HepG2 (cell line): ENCODE measurements at places on chromosomes 3 and 15. TPM values are rescaled to one million over a fixed set of nuclear protein-coding genes. Genes with fewer than 3 reads are reported as not detected.

DNA sequence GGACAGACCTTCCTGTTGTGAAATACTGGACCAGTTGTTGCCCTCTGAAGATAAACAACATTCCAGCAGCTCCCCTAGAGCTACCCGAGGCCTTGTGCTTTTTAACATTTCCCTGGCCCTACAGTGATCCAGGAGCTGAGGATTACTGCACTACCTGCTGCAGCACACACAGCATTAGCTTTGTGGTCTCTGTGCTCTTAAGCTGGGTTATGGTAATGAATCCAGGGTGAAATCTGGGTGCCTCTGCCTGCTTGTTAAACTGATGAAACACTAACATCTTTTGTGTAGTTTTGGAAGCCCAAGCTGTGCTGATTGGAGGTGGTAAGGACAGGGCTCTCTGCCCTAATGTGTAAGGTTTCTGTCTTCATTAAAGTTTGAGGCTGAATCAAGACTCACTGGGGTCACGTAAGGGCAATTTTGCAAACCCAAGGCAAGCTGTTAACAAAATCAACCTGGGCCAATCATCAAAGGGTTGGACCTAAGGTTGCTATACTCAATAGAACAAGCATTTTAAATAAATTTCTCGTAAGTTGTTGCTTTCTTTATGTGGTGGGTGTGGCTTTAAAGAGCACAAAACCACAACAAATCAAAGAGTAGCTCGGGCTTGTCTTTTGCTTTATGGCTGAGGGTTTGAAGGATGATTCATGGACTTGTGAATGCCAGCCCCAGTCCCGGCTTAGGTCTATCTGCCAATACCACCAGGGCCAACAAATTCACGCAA, 183.9 kb downstream of the TPRG1 start:
- DNase-seq = peak; percentile 52
- no peak overlapping the region for H3K27ac ChIP-seq
- no peaks in the 10 kb centered on the region; the same call in 1 of the 2 replicates for H3K27me3 ChIP-seq
- peaks cover 27% of the 10 kb centered on the region for H3K4me1 ChIP-seq
- H3K4me3 ChIP-seq = no peak overlapping the region

- H3K4me1 ChIP-seq = no peaks in the 10 kb centered on the region
- no peak for DNase-seq
- H3K36me3 ChIP-seq = no peaks in the 10 kb centered on the region
- H3K27me3 ChIP-seq = no peaks in the 10 kb centered on the region
These were observed 765.0 kb downstream of the IGSF11 start for GRCh38 chr3:118269537-118270125.

DNA sequence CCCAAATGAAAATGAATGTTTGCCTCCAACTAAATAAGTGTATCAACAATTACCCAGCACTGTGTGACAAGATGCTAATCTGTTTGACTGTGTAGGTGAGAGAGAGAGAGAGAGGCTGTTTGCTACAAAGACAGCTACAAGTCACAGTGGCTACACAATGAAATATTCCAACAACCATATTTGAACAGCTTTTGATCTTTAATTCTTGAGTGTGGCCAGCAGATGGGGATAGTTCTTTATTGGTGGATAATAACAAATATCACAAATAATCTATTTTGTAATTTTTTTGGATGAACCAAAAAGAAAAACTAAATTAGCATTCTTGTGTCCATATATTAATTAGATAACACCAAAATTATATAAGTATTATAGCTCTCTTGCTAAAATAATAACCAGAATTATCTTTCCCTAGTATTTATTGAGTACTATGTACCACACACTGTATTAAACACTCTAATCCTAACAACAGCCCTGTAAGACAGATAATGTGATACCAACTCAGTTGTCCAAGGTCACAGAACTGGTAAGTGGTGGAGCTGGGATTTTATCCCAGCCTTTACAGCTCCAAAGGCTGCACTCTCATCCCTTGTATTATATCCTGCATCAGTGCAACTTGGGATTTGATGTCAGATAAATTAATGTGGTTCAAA, 61.9 kb upstream of the C3orf80 start:
- no peak overlapping the region for H3K27ac ChIP-seq
- no peaks in the 10 kb centered on the region for H3K27me3 ChIP-seq
- no peaks in the 10 kb centered on the region for H3K4me1 ChIP-seq
- no peak overlapping the region for H3K4me3 ChIP-seq

GRCh38 chr3:100395679-100396431, 5.0 kb downstream of the TOMM70 start:
- no peaks in the 10 kb centered on the region for H3K36me3 ChIP-seq
- no peak overlapping the region for H3K4me3 ChIP-seq
- no peaks in the 10 kb centered on the region for H3K27me3 ChIP-seq

Gene ADAMTS17
- total RNA-seq = 0.02 and 0.36 TPM in 2 replicates

Gene CCK
- not detected in 2 replicates for total RNA-seq
